Cortex of kidney (tissue), 1 donor: ENCODE measurements at places on chromosomes 13 and 19.

GRCh38 chr13:99805361-99805760 is 166.2 kb downstream of the ZIC5 start:
- DNase-seq = no peak

DNA sequence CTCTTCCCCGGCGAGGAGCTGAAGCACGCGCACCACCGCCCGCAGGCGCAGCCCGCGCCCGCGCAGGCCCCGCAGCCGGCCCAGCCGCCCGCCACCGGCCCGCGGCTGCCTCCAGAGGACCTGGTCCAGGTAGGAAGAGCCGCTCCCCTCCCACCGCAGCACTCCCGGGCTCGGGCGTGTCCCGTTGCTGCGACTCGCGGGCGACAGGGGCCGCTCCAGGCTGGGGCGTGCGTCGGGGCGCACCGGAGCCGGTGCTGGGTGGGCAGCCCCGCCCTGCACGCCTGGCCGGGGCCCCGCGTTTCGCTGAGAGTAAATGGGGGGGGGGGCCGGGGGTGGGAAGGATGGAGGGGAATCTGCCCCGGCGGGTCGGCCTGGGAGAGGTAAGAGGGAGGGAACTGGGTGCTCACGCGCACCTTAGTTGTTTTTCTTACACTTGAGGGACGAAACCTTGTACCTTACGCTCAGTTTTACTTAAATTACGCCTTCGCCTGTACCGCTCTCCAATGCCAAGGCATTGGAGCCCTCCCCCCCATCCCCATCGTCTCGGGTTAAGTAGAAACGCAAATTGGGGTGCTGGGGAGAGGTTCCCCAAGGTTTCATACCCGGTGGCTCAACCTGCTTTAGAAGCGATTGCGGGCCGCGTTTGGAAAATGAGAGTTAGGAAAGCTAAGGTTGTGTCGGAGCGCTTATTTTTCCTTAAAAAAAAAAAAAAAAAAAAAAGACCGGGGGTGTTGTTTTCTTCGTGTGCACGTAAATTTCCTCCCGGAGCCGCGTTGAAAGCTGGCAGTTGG is 850 bp downstream of the KLF5 start:
- no peak for DNase-seq

GRCh38 chr19:52345162-52345561 is 9.1 kb downstream of the ZNF610 start:
- no peak for DNase-seq

DNA sequence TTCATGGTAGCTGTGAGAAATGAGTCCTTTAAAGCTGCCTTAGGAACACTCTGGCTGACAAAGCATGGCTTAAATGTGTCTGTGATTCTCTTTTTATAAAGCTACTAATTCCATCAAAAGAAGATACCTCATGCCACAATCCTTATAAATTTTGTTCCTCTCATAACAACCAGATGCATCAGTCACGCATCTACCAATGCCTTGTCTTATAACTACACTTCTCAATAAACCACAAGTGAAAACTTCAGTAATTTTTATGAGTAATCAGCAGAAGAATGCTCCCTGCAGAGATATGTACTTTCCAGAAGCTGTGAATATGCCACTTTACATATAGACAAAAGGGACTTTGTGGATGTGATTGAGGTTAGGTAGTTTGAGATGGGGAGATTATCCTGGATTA is 147.8 kb downstream of the SUCLA2 start:
- DNase-seq = no peak

DNA sequence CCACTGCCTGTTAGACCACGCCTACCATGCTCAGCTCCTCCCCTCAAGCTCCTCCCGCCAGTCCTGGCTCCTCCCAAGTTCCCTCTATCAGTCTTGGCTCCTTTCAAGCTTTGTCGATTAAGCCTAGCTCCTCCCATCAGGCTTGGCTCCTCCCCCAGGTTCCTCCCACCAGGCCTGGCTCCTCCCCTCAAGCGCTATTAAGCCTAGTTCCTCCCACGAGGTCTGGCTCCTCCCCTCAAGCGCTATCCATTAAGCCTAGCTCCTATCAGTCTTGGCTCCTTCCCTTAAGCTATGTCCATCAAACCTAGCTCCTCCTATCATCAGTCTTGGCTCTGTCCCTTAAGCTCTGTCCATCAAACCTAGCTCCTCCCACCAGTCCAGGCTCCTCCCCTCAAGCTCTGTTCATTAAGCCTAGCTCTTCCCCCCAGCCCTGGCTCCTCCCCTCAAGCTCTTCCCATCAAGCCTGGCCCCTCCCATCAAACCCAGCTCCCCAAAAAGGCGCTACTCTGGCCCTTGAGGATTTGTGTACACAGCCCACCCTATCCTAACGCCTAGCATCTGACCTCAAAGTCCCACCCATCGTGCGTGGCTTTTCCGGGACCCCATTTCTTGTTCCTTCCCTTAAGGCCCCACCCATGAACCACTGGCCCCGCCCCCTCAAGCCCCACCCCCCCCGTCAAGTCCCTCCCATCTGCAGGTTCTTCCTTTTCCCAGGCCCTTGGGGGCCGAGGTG is 10.0 kb downstream of the CAMSAP3 start:
- no peak for DNase-seq

- no peak for DNase-seq
These were observed 9.4 kb upstream of the F7 start for GRCh38 chr13:113096052-113096744.

DNA sequence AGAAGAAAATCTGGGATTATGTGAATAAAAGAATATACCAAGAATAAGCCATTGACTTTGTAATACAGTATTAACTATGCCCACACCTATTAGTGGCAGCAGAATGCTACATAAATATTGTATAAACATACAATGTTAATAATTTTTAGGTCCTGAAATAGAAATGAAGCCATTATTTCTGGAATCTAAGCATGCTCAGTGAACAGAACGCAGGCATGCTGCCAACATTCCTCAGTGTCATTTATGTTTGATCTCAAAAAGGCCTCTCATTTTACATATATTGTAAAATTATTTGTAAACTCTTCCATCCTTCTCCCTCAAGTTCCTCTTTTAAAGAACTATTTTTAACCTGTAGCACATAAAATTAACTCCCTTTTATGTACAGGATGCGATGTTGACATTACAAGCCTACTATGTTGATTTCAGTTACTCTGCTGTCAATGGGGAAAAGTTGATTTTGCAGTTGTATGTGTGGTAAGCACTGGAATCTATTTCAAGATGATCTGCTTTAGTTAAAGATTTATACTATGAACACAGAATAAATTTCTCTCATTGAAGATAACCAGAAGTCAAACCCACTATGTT is 118.8 kb downstream of the VWA8 start:
- no peak for DNase-seq

- DNase-seq = no peak
These were observed 134.1 kb downstream of the LACC1 start for GRCh38 chr13:44013758-44014291.

DNA sequence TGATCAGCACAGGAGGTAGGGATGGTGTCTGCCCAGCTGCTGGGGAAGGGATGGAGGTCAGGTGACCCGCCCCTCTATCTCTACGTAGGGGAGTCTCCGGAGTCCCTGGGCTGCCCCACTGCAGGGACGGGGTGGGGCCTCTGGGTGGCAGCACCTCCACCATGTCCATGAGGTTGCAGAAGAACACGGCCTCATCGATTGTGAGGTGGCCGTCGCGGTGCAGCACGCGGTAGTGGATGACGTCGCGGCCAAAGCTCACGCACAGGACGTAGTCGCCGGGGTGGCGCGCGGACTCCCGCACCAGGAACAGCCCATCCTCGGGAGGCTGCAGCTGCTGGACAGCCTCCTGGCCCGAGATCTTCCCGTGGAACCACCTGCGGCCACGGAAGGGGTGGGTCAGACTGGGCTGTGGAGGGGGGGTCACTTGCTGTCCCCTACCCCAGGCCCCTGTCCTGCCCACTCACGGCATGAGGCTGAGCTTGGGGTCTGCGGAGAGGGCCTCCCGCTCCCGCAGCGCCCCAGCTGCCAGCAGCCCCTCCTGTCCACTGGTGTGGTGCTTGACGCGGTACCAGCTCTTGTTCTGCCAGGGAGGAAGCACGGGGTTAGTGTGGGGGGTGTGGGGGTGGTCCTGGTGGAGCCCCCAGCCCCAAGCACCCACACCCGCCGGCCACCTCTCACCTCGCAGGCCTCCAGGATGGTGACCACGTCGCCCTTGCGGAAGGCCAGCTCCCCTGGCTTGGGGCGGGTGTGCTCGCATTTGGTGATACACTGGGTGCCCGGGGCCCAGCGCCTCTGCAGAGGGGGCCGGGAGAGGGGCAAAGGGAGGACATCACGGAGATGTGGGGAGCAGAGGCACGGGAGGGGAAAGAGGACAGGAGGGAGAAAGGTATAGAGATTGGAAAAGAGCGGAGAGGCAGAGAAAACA is 2.3 kb downstream of the MATK start:
- DNase-seq = no peak

DNA sequence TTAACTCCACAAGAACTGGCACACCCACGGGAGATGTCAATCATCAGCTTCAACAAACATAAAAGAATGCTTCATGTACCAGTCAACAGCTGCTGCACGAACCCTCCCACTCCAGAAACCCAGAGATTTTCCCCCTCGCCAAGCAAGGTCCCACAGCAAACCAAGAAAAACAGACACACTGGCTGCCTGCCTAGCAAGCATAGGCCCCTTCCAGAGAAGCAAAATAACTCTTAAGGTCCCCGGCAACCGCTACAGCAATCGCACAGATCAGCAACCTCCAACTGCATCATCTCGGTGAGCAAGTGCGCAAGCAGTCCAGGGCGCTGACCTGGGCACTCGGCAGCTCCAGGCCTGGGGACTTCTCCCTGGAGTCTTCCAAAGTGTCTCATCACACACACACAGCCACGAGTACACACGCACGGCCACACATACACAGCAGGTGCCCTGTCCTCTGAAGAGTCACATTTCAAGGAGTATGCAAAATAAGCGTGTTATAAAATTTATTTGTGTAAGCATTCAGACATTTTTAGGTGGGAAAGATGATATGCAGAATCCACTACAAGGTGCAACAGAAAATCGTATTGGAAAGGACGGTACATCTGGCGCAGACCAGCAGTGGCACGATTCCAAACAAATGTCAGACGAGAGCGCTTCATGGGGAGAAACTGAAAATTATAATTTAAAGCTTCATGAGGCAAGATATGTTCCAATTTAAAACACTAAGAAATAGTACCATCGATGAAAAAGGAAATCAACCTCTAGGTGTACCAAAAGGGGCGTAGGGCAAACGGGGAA is 125.0 kb downstream of the STK24 start:
- no peak for DNase-seq

- no peak for DNase-seq
These were observed 2.2 kb downstream of the ARHGEF7 start for GRCh38 chr13:111117289-111117688.

- no peak for DNase-seq
These were observed 4.3 kb upstream of the ZNF529 start for GRCh38 chr19:36577271-36577996.

- no peak for DNase-seq
These were observed 41.0 kb downstream of the HS6ST3 start for GRCh38 chr13:96130818-96131340.

GRCh38 chr13:43911278-43911677 is 31.6 kb downstream of the LACC1 start:
- DNase-seq = no peak

GRCh38 chr19:51372649-51373504 is at the start of gene NKG7:
Gene NKG7, minus strand, starts transcription at chr19:51372654. Its CDS starts 119 bp downstream, at chr19:51372535.
- DNase-seq = no peak

GRCh38 chr13:38180670-38181069 is 169.0 kb upstream of the UFM1 start:
- DNase-seq = no peak
